Right atrium auricular region (tissue), 2 donors: ENCODE measurements at places on chromosomes 4 and X. TPM values are rescaled to one million over a fixed set of nuclear protein-coding genes. Genes with fewer than 3 reads are reported as not detected.
A peak's percentile ranks its signal among the peaks of the same experiment; 100 is the strongest.

DNA sequence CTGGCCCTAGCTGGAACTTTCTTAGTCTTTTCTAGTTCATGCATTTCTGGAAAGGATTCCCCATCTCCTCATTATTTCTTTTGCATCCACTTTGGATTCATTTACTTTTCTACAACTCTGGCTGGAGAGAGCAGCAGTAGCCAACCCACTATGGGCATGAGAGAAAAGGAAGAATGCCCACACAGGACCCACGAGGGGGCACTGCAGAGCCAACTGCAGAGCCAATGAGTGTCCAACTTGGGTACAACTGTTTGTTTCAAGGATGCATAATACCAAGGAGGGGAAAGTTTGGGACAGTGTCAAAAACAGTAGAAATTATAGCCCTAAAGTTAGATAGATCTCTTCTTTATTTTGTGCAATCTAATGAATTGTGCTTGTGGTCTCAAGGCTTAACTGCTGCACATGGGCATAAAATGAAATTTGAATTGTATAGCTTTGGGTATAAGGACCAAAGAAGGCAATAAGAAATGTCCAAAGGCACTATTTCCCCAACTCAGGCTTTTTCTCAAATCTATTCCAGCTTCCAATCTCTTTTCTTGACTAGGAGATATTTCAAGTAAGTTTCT is 230.6 kb downstream of the NSUN7 start:
- no peak for DNase-seq

- DNase-seq, result no peak
Observed at GRCh38 chrX:22652596-22652995, 347.2 kb upstream of the DDX53 start.

GRCh38 chr4:40939856-40940255 is 190.1 kb downstream of the NSUN7 start:
- DNase-seq, result no peak

DNA sequence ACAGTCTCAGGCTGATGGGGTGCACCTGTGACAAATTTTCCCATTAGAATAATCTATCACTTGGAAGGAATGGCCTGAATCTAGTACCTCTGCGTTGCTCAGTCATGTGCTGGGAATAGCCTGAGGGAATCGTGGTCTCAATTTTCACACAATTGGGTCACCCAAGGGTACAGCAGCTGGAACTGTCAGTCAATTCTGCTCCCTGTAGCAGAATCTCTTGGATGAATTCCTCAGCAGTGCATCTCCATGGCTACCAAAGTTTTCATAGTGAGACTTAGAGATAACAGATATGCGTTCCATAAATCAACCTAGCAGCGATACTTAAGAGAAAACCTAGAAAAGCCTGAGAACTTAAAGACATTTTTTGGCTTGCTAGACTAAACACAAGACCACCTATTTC is 288.7 kb upstream of the CTSO start:
- DNase-seq, result no peak

DNA sequence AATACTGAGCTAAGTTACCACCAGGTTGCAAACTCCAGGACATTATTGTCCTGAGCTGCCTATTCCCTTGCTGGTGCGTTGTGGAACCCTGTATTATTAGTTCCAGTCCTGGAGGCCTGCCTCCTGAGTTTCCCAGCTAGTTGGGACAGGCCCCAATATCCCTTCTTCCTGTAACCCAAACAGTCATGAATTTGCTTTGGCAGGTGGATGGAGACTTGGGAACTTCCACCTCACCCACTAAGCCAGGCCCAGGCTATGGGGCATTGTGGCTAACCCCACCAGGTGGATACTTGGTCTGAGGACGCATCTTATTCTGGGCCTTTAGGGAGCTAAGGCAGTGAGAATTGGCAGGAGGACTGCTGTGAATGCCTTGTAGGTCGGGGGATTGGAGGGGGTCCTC is 5.0 kb downstream of the RBM3 start:
- no peak for DNase-seq

DNA sequence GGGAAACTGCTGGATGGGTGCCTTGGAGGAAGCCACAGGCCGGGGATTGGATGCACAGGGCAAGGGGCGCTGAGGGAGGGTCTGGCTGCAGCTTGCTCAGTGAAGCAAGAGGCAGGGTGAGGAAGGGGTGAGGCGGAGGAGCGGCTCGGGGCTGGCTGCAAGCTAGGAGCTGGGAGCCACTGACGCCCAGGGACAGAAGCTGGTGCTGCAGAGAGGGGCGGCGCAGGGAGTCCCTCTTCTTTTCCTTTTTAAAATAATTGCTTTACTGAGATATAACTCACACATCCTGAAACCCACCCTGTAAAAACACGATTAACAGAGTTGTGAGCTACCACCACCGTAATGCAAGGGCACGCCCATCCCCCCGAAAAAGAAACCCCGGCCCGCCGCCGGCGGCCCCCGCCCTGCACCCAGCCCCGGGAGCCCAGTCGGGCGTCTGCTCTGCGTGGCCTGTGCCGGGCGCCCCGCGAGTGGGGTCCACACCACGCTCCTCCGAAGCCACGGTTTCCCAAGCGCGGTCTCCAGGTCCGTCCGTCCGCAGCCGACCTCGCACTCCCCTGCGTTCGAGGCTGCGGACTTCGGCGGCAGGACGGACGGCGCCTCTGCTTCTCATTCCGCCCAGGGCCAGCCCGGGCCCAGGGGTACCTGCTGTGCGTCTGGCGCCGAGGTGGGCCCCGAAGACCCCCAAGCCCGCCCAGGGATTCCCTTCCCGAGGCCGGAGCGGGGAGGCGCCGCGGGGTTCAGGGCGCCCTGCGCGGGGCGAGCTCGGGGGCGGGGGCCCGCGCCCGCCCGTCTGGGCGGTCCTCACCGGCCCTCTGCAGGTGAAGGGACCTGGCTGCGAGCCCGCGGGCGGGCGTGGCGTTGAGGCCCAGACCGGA is 866 bp upstream of the UVSSA start:
- DNase-seq, result peak; percentile 61

DNA sequence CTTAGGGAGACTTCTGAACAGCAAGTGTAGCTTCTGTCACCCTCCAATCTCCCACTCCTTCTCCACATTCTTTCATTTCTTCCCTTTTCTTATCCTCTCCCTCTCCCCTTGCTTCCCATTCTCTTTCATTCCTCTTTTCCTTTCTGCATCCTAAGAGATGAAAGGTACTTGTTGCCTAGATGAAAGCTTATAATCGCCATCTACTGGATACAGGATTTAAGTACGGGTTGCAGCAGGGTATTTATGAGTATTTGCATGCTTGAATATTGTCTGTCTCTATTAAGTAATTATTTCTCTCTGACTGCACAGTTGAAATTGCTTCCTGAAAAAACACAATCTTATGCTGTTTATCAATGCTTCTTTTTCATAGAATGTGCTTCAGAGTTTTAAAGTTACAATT is 174.0 kb upstream of the TENT5D start:
- DNase-seq, result no peak

- no peak for DNase-seq
Observed at GRCh38 chr4:145487631-145488030, 6.0 kb downstream of the SMAD1 start.

DNA sequence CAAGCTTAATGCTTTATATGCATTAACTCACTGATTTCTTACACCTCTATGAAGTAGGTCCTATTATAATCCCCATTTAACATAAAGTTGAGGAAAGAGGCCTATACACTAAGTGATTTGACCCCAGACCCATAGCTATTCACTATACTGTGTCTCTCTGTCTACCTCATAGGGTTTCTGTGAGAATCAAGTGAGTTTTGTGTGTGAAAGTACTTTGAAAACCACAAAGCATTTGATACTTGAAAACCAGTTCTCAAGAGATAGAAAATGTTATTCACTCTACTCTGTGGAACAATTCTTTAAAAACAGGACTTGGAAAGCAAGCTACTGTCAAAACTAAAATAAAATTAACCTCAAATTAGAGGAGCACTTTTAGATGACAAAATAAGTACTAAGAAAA is 35.0 kb downstream of the SHROOM3 start:
- no peak for DNase-seq

DNA sequence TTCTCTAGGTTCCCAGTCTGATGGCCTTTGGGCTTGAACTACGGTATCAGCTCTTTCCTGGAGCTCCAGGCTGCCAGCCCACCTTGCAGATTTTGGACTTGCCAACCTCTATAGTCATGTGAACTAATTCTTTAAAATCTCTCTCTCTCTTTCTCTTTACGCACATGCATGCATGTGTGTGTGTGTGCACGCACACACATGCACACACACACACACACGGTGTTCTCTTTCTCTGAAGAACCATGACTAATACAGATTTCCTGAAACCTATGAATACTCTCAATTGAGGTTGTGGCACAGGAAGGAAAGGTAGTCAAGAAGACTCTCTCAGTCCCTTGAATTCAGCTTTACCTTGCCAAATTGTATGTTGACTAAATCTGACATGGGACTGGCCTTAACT is 6.2 kb upstream of the ZCCHC13 start:
- no peak for DNase-seq

DNA sequence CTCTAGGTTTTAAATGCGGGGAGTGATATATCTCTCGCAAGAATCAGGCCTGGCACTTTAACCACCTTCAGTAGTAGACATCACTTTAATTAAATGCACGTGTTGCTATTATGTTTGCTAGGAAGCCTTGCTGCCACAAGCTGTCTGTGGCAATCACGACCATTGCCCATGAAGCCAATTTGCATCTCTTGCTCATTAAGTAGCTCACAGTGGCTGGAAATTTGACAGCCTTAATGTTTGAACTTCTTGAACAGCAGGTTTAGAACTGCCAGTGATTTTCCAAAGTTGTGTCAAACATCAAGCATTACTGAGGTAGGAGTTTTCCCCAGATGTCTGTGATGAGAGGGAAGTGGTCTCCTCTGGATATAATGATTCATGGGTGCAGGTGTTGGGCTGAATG is 642.3 kb upstream of the CPEB2 start:
- DNase-seq, result no peak

GRCh38 chrX:26670521-26670920 is 454.6 kb downstream of the MAGEB5 start:
- no peak for DNase-seq

GRCh38 chr4:44434247-44434646 is 14.4 kb downstream of the KCTD8 start:
- DNase-seq, result no peak

DNA sequence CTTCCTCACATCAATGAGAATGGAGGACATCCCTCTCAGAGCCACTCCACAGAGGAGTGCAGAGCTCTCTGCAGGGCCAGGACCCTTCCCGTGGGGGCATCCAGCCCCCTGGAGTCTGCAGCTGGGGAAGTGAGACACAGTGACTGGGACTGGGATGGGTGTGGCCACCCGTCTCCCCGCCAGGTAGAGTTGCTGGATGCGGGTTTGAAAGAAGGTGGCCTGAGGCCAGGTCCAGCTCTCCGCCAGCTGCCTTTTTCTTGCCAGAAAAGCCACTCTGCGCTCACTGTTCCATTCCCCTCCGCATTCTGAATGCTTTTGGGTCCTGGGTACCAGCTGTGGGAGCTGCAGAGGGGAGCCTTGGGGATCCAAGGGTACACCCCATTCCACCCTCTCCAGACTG is 82.6 kb downstream of the ABLIM2 start:
- DNase-seq, result no peak

DNA sequence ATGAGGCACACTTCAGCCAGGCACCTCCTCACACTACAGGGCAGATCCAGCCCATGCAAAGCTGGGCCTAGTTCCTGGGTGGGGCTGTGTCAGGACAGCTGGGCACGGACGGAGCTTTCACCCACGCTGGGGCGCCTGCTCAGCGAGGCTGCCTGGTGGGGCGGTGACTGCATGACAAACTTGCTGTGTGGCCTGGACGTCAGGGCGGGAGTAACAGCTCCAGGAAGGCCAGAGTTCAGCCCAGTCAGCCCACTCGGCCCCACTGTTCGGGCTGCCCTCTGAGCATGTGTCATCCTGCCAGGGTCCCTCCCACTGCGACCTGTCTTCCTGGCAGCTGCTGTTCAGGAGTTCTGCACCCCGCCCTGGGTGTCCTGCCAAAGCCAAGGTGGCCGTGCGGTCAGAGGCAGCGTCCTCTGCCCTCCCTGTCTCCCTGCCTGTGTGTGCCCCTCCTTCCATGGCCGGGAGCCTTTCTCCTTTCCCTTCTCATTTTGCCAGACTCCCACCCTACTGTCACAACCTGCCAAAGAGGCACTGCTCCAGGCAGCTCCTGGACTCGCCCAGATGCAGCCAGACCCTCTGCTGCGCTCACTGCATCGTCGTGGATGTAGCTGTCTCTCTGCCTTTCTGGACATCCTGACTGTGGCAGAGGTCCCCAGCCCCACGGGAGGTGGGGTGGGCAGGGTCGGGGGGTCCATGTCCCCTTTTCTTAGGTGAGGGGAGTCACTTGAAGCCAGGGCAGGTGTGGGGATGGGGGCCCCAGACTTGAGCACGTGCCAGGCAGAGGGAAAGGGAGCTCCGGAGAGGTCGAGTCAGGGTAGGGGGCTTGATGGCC is 33.0 kb upstream of the KIAA0232 start:
- peak; percentile 89 for DNase-seq

- DNase-seq, result no peak
Observed at GRCh38 chrX:9997524-9997923, 30.4 kb downstream of the CLDN34 start.

GRCh38 chr4:116122124-116122523 is 963.3 kb downstream of the TRAM1L1 start:
- DNase-seq, result no peak

DNA sequence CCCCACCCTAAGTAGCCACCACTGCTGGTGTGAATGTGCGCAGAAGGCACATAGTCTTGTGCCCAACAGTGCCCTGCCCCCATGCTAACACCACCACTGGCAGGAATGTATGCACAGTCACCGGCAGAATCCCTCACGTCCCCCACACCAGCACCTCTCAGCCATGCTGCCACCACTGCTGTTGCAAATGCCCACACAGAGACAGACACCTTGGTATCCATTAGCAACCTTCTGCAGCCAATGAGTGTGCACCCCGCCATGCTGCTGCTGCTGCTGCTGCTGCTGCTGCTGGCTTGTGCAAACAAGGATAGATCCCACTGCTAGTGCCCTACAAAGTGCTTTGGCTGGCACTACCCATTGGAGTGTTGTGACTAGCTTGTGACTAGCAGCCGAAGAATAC is 52.4 kb upstream of the MMAA start:
- DNase-seq, result no peak

DNA sequence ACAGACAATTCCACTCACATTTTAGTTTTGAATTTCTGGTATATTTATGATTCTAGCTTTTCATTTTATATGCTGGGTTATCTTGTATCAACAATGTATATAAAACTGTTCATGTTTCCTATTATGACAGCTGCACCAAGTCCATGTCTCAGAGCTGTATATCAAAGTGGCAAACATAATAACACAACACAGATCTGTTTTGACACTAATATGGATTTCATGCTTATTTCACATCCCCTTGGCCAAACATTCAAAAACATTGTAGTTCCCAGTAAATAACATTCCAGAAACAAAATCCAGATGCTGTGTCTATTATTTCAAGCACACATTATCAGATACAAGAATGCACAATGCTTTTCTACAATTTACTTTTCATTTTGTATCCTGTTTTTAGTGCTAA is 380.6 kb upstream of the MAGEB2 start:
- DNase-seq, result no peak

Gene ATP2B3
- total RNA-seq, result not detected

Gene CXCL11
- total RNA-seq, result not detected

Gene PLK4
- total RNA-seq, result not detected

Gene HSFX1
- 1.4 TPM for total RNA-seq

Gene LRAT
- total RNA-seq, result 0.15 TPM

Gene KLHL2
- total RNA-seq, result 7.6 TPM
